Upper lobe of right lung (tissue), 1 donor: ENCODE measurements at places on chromosomes 1 and 21. TPM values are rescaled to one million over a fixed set of nuclear protein-coding genes. Genes with fewer than 3 reads are reported as not detected.
A peak's percentile ranks its signal among the peaks of the same experiment; 100 is the strongest.

DNA sequence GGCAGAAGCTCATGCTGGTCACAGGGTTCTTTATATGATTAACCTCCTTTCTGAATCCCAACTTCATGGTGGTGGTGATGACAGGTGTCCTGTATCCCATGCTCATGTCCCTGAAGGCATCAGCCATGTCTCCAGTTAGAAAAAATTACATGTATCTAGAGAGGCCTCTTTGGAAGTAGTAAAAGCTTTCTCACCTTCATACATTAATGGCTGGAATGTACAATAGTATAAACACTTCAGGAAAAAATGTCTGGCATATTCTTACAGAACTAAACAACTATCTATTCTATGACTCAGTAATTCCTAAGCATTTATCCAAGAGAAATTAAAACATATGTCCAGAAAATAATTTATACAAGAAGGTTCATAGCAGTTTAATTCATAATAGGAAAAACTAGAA, 34.0 kb downstream of the ADAM30 start:
- H3K4me3 ChIP-seq = no peak overlapping the region
- DNase-seq = no peak
- H3K36me3 ChIP-seq = no peaks in the 10 kb centered on the region
- H3K27me3 ChIP-seq = no peaks in the 10 kb centered on the region
- no peak overlapping the region for H3K27ac ChIP-seq
- H3K4me1 ChIP-seq = no peaks in the 10 kb centered on the region

DNA sequence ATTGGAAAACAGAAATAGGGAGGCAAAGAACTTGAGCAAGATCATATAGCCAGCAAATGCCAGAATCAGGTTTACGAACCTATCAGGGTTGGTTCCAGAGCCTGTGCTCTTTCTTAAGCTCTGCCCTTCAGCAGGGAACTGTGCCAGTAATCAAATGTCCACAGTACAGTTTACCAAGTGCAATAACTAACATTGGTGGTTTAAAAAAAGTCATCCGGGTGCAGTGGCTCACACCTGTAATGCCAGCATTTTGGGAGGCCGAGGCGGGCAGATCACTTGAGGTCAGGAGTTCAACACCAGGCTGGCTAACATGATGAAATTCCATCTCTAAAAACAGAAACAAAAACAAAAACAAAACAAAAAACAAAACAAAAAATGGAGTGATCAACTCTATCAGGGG, 182.7 kb downstream of the LMX1A start:
- no peaks in the 10 kb centered on the region for H3K4me1 ChIP-seq
- DNase-seq = no peak
- H3K27ac ChIP-seq = no peak overlapping the region
- no peaks in the 10 kb centered on the region for H3K36me3 ChIP-seq
- H3K27me3 ChIP-seq = no peaks in the 10 kb centered on the region
- H3K4me3 ChIP-seq = no peak overlapping the region

GRCh38 chr21:22062472-22063139, 1064.4 kb downstream of the NCAM2 start:
- H3K4me3 ChIP-seq = no peak overlapping the region
- H3K27me3 ChIP-seq = no peaks in the 10 kb centered on the region
- no peak overlapping the region for H3K27ac ChIP-seq
- DNase-seq = no peak
- no peaks in the 10 kb centered on the region for H3K4me1 ChIP-seq
- H3K36me3 ChIP-seq = no peaks in the 10 kb centered on the region

DNA sequence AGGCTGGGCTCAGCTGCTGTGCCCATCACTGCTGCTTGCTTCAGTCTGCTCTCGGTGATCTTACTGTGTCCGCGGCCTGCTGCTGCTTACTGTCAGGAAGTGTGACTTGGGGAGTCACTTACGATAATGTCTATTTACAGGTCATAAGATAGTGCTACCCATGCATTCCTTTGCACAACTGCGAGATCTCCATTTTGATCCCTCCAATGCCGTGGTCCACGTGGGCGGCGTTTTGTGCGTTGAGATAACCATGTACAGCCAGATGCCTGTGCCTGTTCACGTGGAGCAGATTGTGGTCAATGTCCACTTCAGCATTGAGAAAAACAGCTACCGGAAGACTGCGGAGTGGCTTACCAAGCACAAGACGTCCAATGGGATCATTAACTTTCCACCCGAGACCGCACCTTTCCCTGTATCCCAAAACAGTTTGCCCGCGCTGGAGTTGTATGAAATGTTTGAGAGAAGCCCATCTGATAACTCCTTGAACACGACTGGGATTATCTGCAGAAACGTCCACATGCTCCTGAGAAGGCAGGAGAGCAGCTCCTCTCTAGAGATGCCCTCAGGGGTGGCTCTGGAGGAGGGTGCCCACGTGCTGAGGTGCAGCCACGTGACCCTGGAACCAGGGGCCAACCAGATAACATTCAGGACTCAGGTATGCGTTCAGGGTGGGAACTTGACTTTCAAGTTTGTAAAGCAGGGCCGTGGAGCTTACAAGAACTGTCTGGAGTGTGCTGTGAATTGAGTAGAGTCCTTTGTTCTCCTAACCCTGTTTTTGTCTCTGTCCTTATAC, 24.4 kb upstream of the PWP2 start:
- no peak overlapping the region for H3K4me3 ChIP-seq
- DNase-seq = peak; percentile 47
- peak overlapping the region; percentile 43 for H3K27ac ChIP-seq
- H3K36me3 ChIP-seq = peaks cover 88% of the 10 kb centered on the region

DNA sequence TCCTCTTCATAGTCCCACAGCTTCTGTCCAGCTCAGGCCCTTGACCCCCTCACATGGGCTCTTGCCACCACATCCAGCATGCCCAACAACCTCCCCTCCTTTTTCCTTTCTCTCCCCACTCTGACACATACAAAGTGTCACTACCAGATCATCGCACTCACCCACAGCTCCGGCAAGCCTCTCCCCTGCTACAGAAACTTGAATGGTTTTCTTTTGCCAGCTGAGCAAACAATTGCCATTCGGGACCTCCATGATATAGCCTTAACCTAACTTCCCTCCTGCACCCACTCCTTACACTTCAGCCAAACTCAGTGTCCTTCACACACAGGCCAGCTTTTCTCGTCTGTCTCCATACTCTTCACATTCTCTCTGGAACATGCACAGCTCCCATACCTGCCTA, 43.3 kb downstream of the MAB21L3 start:
- no peaks in the 10 kb centered on the region for H3K36me3 ChIP-seq
- H3K4me1 ChIP-seq = peaks cover 11% of the 10 kb centered on the region
- H3K27me3 ChIP-seq = no peaks in the 10 kb centered on the region
- no peak for DNase-seq

GRCh38 chr1:204579681-204580080, 63.5 kb downstream of the MDM4 start:
- H3K4me1 ChIP-seq = peaks cover 13% of the 10 kb centered on the region
- DNase-seq = no peak
- H3K27ac ChIP-seq = no peak overlapping the region
- no peaks in the 10 kb centered on the region for H3K36me3 ChIP-seq
- H3K4me3 ChIP-seq = no peak overlapping the region

GRCh38 chr1:209062081-209062620, 521.4 kb upstream of the CAMK1G start:
- H3K27me3 ChIP-seq = no peaks in the 10 kb centered on the region
- H3K27ac ChIP-seq = no peak overlapping the region
- H3K4me1 ChIP-seq = no peaks in the 10 kb centered on the region
- H3K4me3 ChIP-seq = no peak overlapping the region

GRCh38 chr1:229803626-229804217, 177.7 kb downstream of the URB2 start:
- H3K27ac ChIP-seq = no peak overlapping the region
- H3K36me3 ChIP-seq = no peaks in the 10 kb centered on the region
- no peaks in the 10 kb centered on the region for H3K27me3 ChIP-seq
- DNase-seq = no peak
- no peak overlapping the region for H3K4me3 ChIP-seq
- H3K4me1 ChIP-seq = no peaks in the 10 kb centered on the region

DNA sequence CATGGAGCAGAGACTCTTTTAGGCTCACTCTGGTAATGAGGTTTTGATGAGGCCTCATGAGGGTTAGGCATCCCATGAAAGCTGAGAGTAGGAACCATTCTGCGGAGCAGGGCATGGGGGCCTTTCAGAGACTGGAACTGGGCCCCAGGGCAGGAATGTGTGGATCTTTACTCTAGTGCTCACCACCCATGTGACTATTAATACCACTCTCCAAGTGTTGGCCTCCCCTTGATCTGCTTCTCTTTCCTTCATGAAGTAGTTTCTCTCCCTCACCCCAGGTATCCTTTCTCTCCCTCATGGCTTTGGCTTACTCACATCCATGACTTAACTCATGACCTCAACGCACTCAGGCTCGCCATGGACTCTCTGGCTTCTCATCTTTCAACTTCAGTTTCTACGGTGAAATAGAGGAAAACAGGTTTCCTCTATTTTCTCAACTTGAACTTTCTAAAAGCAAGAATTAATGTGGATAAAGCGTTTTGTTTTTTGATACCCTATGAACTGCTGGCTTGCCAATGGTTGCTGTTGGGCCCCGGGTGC, 50.5 kb upstream of the GADD45A start:
- H3K4me1 ChIP-seq = no peaks in the 10 kb centered on the region
- H3K4me3 ChIP-seq = no peak overlapping the region
- H3K27me3 ChIP-seq = no peaks in the 10 kb centered on the region
- H3K36me3 ChIP-seq = no peaks in the 10 kb centered on the region

GRCh38 chr1:154344977-154345837, 19.9 kb downstream of the ATP8B2 start:
- H3K36me3 ChIP-seq = peaks cover 88% of the 10 kb centered on the region
- H3K27me3 ChIP-seq = no peaks in the 10 kb centered on the region
- no peak overlapping the region for H3K4me3 ChIP-seq
- H3K4me1 ChIP-seq = peaks cover 9% of the 10 kb centered on the region

DNA sequence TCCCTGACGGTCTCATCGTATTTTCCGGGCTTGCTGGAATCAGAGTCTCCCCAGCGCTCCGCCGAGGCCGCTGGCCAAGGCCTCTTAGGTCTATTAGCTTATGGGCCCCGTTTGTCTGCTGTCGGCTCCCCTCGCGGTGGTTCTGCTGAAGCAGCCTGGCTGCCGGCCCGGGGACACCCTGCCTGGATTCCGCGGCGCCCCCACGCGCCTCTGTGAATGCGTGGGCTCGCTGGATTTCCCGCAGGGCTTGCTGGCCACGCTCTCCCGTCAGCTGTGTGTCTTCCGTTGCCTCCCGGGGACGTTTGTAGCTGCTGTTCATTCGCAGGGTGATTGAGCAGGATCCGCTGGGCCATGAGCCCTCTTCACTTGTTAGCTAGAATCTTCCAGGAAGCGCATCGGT, 8.4 kb downstream of the LRRC3 start:
- no peak for DNase-seq
- no peak overlapping the region for H3K27ac ChIP-seq
- no peaks in the 10 kb centered on the region for H3K4me1 ChIP-seq
- H3K4me3 ChIP-seq = no peak overlapping the region
- H3K27me3 ChIP-seq = no peaks in the 10 kb centered on the region

The SH2D1B gene
- total RNA-seq = 1.9 TPM

The USP16 gene
- total RNA-seq = 32.7 TPM

The NUP210L gene
- 2.1 TPM for total RNA-seq

The ADORA1 gene
- 4.1 TPM for total RNA-seq

The LCE1E gene
- total RNA-seq = not detected
